NCI-H345 (cell line): ENCODE measurements at places on chromosomes 1 and 21.

GRCh38 chr1:160082487-160082886 lies 1.1 kb downstream of the KCNJ9 start:
- no peak for DNase-seq

- no peak for DNase-seq
Measured at GRCh38 chr1:157124855-157125254, 13.3 kb downstream of the ETV3 start.

- DNase-seq, result no peak
Measured at GRCh38 chr1:238252033-238252802, 361.5 kb upstream of the ZP4 start.

GRCh38 chr1:170800812-170801211 lies 134.5 kb upstream of the MROH9 start:
- no peak for DNase-seq

GRCh38 chr1:214966346-214966745 lies 116.2 kb upstream of the KCNK2 start:
- no peak for DNase-seq

DNA sequence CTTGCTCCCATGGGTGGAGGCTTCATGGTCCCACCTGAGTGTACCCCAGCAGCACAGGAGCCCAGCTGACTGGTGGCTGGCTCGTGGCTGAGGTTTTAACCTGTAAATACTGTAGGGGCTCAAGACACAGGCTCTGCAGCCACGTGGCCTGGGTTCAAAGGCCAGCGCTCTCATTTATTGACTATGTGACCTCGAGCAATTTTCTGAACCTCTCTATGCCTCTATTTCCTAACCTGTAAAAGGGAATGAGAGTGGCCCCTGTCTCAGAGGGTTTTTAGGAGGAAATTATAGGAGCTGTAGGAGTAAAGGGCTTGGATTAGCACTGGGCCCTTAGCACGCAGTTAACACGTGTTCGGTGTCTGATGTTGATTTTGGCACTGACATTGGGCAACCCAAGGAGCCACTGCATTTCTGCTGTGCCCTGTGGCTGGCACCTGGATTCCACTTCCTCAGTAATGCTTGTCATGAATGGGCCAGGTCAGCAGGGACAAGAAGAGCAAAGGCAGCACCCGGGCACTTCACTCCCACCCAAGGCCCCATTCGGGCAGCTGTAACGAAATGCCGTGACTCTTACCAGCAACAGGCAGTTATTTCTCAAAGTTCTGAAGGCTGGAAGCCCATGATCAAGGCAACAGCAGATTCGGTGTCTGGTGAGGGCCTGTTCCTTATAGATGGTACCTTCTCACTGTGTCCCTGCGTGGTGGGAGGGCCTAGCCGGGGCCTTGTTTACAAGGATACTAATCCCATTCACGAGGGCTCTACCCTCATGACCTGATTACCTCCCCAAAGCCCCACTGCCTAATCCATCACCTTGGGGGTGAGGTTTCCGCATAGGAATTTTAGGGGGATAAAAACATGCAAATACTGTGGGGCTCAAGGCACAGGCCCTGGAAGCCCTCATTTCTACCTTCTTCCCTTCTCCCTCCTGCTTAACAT lies 25.2 kb downstream of the ARHGEF10L start:
- DNase-seq, result no peak

DNA sequence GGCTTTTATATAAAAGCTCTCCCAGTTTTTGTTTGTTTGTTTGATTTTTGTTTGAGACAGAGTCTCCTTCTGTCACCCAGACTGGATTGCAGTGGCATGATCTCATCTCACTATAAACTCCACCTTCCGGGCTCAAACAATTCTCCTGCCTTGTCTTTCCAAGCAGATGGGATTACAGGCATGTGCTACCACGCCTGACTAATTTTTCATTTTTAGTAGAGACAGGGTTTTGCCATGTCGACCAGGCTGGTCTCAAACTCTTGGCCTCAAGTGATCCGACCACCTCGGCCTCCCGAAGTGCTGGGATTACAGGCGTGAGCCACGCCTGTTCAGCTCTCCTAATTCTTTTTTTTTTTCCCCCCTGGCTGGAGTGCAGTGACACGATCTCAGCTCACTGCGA lies 4.4 kb downstream of the PCAT6 start:
- DNase-seq, result no peak

DNA sequence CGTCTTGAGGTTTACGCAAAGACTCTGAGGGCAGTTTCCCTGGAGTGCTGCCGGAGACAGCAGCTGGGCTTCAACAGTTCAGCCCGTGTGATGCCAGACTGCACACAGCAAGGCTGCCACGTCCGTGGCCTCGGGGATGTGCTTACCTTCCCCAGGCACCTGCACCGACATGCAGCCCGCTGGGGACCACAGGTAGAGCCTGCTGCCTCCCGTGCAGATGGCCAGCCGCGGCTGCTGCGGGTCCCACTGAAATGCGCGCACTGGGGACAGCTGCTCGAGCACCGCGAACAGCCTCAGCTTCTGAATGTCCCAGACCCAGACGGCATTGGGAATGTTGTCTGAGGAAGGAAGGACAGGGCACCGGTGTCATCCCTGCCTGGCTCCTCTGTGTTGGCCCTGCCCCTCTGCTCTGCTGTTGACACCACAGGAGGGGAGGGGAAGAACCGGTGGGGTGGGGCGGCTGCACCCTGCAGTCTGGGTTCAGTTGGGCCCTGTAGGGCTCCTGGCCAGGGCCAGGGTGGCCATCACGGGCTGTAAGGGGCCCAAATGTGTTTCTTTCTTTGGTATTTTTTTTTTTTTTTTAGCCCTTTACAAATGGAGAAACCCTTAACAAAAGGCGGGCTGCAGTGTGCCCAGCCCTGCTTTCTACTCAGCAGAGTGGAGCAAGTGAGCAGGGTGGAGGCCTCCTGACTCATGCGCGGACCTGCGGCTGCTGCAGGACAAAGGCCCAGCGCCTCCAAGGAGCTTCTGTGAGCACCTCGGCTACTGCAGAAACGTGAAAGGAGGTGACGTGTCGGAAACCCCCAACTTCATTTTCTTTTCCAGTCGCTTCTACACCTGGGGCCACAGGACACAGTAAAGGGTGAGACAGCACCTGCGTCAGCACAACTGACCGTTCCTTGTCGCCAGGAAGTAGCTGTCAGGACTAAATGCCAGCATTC lies 6.8 kb downstream of the TPRG1L start:
- DNase-seq, result no peak

DNA sequence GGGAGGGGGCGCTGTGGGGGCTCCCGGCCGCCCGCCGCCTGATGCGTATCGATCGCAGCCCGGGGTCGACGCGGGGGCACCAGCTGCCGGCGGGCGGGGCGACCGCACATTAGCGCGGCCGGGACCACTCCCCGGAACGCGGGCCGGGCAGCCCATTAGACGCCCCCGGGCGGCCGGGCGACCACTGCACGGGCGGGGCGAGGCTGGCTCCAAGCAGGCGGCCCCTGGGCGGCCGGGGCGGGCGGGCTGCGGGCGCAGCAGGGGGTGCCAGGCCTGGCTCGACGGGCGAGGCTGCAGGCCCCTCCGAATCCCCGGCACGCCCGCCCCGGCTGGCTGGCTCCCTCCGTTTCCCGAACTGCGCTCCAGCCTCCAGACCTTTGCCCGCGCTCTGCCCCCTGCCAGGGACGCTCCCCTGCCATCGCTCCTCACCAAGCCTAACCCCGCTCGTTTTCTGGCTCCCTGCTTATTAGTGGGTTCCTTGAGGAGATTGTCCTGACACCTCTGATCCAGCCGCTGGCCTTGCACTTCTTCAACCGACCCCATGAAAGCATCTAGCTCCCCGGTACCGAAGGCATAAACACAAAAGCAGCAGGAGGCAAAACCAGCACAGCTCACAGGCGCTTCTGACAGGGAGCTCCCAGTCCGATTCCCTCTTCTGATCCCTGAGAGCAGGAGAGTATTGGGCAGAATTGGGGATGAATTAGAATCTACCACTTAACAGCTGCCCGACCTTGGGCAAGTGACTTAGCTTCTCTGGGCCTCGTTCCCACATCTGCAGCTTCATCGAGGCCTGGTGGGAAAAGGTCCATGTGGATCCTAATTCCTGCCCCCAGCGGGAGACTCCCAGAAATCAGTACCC lies 92.6 kb upstream of the CASZ1 start:
- no peak for DNase-seq

- DNase-seq, result no peak
Measured at GRCh38 chr1:174786760-174787159, 213.0 kb upstream of the CACYBP start.

DNA sequence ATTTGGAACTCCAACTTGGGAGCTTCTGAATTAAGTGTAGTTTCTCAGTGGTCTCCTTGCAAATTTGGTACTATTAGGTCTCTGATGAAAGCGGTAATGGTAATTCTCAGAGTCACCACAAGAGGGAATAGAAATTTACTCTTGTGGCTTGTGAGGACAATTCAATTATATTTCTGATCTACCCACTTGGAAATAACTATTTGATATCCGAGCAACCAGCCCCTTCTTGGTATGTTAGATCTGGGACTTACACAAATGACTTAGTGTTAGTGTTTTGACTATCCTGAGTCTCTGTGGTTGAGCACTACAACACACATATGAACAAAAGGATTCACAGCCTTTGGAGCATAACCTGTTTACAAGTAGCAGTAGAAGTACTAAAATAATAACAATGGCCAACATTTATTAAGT lies 68.1 kb downstream of the RPS6KA1 start:
- peak; percentile 58 for DNase-seq

- DNase-seq, result no peak
Measured at GRCh38 chr1:1075148-1075935, 1.2 kb upstream of the RNF223 start.

DNA sequence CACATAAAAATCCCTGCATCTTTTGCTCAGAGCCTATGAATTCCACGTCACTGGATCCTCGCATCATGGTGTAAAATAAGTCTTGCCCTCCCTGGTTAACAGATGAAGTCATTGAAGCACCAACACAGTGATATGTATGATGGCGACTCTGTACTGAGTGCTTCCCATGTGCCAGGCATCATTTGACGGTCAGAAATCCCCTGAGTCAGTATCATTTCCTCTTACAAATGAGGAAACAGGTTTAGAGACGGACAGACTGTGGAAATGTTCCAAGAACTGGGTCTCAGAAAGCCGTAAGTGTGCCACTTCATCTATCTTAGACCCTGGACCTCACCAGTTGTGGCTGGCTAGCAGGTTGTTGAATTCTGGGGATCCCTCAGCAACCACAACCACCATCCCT lies 5.1 kb upstream of the OLFML2B start:
- no peak for DNase-seq

GRCh38 chr1:228315484-228315944 lies 91.1 kb downstream of the TRIM11 start:
- no peak for DNase-seq

GRCh38 chr1:101102426-101103156 lies 77.0 kb upstream of the DPH5 start:
- DNase-seq, result no peak

DNA sequence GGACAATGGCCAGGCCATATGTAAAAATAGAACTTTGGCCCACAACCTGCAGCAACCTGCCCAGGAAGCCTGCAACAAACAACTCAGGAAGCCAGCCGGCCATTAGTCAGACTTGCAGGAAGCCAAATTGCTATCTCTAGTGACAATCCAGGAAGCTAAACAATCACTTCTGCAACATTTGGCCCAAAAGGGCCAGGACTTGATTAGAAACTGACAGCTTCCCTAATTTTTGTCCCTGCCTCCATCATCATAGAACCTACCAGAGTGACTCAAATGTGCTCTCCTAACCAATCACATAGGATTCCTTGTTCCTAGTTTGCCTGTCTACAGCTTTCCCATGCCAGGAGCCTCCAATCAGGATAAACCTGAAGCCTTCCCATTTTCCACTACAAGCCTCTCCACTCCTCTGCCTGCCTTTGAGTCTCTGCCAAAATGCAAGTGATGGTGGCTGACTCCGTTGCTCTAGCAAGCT lies 639.3 kb downstream of the PTPRU start:
- peak; percentile 94 for DNase-seq

DNA sequence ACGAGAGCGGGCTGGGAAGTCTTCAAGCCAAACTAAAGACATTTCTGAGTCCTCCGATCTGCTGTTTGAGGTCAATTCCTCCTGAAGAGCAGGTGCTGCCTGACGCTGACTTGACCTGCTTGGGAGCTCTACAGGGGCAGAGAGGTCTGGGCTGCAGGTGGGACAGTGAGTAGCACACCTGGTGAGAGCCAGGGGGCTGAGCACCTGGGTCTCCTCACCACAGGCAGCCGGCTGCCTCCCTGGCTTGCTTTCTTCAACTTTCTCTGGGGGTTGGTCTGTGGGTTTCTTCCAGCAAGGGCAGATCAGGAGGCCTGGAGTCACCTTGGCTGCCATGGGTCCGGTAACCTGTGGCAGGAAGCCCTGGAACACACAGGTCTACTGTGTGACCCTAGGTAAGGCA lies 107.4 kb upstream of the EDN2 start:
- DNase-seq, result no peak

DNA sequence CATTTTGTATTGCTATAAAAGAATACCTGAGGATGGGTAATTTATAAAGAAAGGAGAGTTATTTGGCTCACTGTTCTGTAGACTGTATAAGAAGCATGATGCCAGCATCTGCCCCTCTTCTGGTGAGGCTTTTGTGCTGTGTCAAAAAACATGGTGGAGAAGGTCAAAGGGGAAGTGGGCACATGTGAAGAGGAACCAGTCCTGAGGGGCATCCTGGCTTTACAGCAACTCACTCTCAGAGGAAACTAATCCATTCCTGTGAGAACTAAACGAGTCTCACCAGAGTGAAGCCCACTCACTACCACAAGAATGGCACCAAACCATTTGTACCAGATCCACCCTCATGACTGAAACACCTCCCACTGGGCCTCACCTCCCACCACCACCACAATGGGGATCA lies 18.8 kb upstream of the SELP start:
- DNase-seq, result no peak

GRCh38 chr1:113073479-113073950 lies 517 bp downstream of the LRIG2 start:
- DNase-seq, result no peak

DNA sequence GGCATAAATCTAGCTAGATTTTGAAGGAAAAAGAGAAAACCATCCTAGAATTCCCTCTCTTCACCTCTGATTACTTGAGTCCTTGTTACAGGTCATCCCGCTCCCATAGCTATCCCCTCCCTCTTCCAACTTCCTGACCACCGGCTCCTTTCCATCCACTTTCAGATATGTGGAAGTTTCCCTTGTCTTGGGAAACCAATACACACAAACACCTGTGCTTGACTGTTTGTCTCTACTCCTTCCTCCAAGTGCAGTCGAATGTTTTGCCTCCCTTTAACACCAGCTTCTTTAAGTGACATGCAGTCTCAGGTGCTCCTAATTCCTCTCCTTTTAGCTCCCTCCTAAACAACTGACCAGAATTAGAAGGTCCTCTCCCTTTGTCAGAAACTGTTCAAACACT lies 70.0 kb downstream of the PTGER3 start:
- no peak for DNase-seq

- DNase-seq, result peak; percentile 79
Measured at GRCh38 chr1:53485478-53486394, 26.5 kb downstream of the DMRTB1 start.
